ENCODE measurements at places on chromosomes 3 and 15. TPM values are rescaled to one million over a fixed set of nuclear protein-coding genes. Genes with fewer than 3 reads are reported as not detected.

DNA sequence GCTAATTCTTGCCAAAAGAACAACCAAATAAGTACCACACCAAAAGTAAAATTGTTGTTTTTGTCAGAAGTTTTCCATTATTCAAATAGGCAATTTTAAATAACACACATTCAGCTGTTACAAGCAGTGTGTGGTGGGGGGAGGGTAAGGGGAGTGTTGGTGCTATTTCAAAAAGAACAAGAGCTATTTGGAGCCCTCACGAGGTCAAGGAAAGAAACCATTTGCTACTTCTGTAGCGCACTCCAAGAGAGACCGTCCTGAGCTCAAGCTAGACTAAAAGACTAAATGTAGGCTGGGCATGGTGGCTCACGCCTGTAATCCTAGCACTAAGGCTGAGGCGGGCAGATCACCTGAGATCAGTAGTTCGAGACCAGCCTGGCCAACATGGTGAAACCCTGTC is 21.2 kb upstream of the IGF2BP2 start:
- H3K27ac ChIP-seq = no peak overlapping the region
- peaks cover 8% of the 10 kb centered on the region for H3K27me3 ChIP-seq
- no peaks in the 10 kb centered on the region for H3K36me3 ChIP-seq

- no peak overlapping the region for H3K27ac ChIP-seq
- H3K4me3 ChIP-seq = no peak overlapping the region
- DNase-seq = no peak
- H3K36me3 ChIP-seq = peaks cover 28% of the 10 kb centered on the region
- no peaks in the 10 kb centered on the region for H3K4me1 ChIP-seq
Measured at GRCh38 chr15:55344206-55344605, 25.2 kb downstream of the PIGB start.

The GOLGA8R gene
- 9.5 TPM for total RNA-seq

GRCh38 chr15:91068436-91068835 is 31.6 kb upstream of the SV2B start:
- no peak overlapping the region for H3K27ac ChIP-seq
- H3K27me3 ChIP-seq = peaks cover 32% of the 10 kb centered on the region
- no peak overlapping the region for H3K4me3 ChIP-seq

- peaks cover 42% of the 10 kb centered on the region for H3K4me1 ChIP-seq
- peaks cover 77% of the 10 kb centered on the region for H3K36me3 ChIP-seq
- no peak for DNase-seq
- H3K27me3 ChIP-seq = no peaks in the 10 kb centered on the region
- no peak overlapping the region for H3K4me3 ChIP-seq
- no peak overlapping the region for H3K27ac ChIP-seq
Measured at GRCh38 chr15:70079888-70080287, 17.8 kb downstream of the TLE3 start.

DNA sequence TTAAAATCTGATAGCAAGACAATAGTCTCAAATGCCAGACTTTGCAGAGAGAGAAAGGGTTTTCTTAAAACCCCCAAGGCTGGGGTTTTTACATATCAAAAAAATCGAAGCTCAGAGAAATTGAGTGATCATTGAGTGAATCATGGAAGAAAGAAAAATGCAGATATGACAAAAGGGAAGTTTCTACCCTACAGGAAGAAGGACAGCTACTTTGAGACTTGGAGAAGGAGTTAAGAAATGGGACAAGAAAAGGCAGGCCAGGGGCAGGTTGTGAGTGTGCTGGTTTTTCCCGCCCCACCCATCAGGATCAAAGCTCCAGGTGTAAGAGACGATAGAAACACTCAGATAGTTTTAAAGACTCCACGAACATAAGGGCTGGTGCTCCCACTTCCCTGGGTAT is 18.6 kb downstream of the TMEM158 start:
- no peak for DNase-seq
- H3K36me3 ChIP-seq = no peaks in the 10 kb centered on the region
- peaks cover 30% of the 10 kb centered on the region for H3K4me1 ChIP-seq
- H3K27ac ChIP-seq = peak overlapping the region; percentile 9

- no peak overlapping the region for H3K27ac ChIP-seq
- H3K27me3 ChIP-seq = peaks cover 34% of the 10 kb centered on the region
- DNase-seq = no peak
Measured at GRCh38 chr3:186221760-186222378, 113.0 kb upstream of the ETV5 start.

DNA sequence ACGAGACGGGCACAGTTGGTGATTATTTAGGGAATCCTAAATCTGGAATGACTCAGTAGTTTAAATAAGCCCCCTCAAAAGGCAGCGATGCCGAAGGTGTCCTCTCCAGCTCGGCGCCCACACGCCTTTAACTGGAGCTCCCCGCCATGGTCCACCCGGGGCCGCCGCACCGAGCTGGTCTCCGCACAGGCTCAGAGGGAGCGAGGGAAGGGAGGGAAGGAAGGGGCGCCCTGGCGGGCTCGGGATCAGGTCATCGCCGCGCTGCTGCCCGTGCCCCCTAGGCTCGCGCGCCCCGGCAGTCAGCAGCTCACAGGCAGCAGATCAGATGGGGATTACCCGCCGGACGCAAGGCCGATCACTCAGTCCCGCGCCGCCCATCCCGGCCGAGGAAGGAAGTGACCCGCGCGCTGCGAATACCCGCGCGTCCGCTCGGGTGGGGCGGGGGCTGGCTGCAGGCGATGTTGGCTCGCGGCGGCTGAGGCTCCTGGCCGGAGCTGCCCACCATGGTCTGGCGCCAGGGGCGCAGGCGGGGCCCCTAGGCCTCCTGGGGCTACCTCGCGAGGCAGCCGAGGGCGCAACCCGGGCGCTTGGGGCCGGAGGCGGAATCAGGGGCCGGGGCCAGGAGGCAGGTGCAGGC is 318.0 kb downstream of the FGF12 start:
- DNase-seq = no peak
- peaks cover 47% of the 10 kb centered on the region for H3K27me3 ChIP-seq
- no peak overlapping the region for H3K27ac ChIP-seq
- no peak overlapping the region for H3K4me3 ChIP-seq
- no peaks in the 10 kb centered on the region for H3K36me3 ChIP-seq

- no peak for DNase-seq
- H3K36me3 ChIP-seq = no peaks in the 10 kb centered on the region
- no peaks in the 10 kb centered on the region for H3K4me1 ChIP-seq
- no peak overlapping the region for H3K4me3 ChIP-seq
Measured at GRCh38 chr15:37940876-37941275, 6.4 kb downstream of the TMCO5A start.

DNA sequence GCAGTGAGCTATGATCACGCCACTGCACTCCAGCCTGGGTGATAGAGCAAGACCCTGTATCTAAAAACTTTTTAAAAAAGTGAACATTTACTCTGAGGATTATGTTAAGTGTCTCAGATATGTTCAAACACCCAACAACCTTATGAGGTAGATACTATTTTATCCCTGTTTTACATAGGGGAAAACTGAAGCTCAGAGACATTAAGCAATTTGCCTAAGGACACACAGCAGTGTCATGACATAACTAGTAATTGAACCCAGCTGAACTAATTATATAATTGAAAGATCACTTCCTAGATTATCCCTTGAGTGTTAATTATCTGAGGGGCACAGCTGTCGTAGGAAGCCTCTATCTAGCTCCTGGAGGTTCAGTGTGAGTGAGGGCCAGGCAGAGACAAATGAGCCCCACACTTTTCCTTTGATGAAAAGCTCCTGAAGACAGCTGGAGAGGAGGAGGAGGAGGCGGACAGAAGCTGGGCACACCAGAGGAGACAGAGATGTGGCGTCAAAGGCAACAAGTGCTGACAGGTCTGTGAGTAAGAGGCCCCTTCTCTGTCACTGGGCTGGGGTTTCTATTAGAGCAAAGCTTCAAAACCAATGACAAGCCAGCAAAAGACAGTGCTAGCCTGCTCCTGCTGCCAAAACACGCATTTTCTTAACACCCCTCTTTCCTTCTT is 20.5 kb downstream of the TRH start:
- H3K27me3 ChIP-seq = peaks cover 15% of the 10 kb centered on the region
- H3K4me1 ChIP-seq = no peaks in the 10 kb centered on the region
- H3K4me3 ChIP-seq = no peak overlapping the region
- H3K27ac ChIP-seq = no peak overlapping the region
- DNase-seq = no peak
- no peaks in the 10 kb centered on the region for H3K36me3 ChIP-seq

Data from activated CD8-positive, alpha-beta T cell treated with anti-CD3 and anti-CD28 coated beads, Interleukin-2, amount 10 ng/mL, durations not matched to agents 7 days and 5 days (primary cell).